ENCODE measurements at places on chromosomes 13 and 19. TPM values are rescaled to one million over a fixed set of nuclear protein-coding genes. Genes with fewer than 3 reads are reported as not detected.

- DNase-seq: no peak
These were observed 324.6 kb downstream of the KLF12 start for GRCh38 chr13:73809561-73809960.

GRCh38 chr13:92097337-92097903 is 699.0 kb downstream of the GPC5 start:
- no peak for DNase-seq

DNA sequence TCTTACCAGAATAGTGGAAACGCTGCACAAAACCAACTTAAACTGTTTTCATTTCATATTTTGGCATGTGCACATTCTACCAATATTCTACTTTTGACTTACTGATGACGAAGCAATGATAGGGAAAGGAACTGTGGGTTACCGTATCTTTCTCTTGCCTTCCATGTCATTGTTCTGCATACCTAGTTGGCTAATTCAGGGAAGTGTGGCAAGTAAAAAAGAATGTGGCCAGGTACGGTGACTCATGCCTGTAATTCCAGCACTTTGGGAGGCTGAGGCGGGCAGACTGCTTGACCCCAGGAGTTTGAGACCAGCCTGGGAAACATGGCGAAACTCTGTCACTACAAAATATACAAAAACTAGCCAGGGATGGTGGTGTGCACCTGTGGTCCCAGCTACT is 108.2 kb downstream of the SIPA1L3 start:
- DNase-seq: no peak

DNA sequence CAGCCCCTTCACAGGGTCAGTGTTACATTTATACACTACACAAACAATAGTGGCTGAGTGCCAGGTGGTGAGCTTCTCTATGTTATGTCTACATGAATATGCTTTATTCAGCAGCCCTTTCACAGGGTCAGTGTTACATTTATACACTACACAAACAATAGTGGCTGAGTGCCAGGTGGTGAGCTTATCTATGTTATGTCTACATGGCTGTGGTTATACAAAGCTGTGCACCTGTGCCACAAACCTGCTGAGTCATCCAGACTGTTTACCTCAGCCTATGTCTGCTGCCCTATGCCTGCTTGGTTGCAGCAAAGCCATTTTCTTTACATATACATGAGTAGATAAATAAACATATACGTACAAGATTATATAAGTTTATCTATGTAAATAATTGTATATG is 76.5 kb downstream of the ZNF726 start:
- peak; percentile 26 for DNase-seq

GRCh38 chr13:76730220-76730619 is 156.0 kb downstream of the KCTD12 start:
- DNase-seq: no peak

DNA sequence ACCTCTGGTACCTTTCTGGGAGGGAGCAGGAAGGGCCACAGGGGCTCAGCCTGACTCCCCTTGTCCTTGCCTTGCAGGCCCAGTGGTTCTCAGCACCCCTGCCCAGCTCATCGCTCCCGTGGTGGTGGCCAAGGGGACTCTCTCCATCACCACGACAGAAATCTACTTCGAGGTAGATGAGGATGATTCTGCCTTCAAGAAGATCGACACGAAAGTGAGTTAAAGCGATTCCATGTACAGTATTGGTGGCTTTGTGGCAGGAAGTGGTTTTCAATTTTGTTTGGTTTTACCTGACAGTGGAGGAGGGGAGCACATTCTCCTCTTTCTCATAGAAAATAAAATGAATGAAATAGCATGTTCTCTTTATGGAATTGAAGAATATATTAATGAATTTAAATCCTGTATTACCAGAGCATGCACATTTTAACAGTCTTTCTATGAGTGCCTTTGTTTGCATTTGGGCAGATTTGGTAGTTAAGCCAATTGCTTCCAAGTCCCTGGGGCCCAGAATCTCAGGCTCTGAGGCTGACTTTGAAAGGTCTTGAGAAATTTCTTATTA is 4.1 kb downstream of the MAB21L1 start:
- no peak for DNase-seq

GRCh38 chr19:10087296-10088061 is 1.4 kb downstream of the SHFL start:
- DNase-seq: no peak

DNA sequence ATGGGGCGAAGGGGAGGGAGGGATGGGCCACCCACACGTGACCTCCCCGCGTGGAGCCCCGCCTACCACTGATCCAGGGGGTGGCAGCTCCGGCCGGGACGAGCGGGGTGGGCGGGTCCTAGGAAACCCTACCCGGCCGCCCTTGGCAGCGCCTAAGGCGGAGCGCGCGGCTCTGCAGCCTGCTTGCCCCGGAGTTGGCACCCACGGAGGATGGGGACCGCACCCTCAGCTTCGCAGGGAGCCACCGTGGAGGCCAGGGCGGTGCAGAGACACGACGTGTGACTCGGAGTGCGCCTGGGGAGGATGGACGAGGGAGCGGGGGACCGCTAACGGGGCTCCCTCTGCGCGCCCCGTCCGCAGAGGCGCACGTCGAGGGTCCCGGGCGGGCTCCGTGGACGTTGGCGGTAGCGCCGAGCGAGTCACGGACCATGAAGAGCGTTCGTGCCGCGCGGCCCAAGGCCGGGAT is at the start of gene RGS9BP:
RGS9BP (plus strand) TSS at position 129 of the 466 bp plus-strand sequence. CDS start 416 bp downstream, outside the sequence.
- DNase-seq: peak; percentile 63

GRCh38 chr19:48874303-48875135 is 2.3 kb downstream of the PPP1R15A start:
- DNase-seq: peak; percentile 48

FGF14 gene
- total RNA-seq: 0.35 TPM

ZNF99 gene
- total RNA-seq: not detected

GPR12 gene
- not detected for total RNA-seq

SMG9 gene
- 57.6 TPM for total RNA-seq

SPINT2 gene
- 40.4 TPM for total RNA-seq

Measured in CD4-positive, alpha-beta memory T cell (primary cell).